ENCODE measurements at places on chromosomes 4 and X.

DNA sequence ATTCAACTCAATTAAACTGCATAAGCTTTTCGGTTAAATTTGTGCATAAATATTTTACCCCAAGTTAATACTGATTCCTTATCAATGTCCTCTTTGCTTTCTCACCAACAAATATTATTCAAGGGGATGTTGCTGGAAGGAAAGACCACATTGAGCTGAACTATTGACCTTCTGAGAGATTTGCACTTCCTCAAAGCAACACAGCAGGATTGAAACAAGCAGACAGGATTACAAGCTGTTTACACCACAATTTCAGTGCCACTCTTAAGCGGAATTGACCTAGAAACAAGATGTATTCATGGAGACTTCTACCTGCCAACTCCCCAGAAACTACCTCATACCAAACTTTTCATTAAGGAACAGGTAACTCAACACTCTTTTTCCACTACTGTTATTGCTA, 96.5 kb upstream of the DUSP21 start:
- DNase-seq, result no peak

DNA sequence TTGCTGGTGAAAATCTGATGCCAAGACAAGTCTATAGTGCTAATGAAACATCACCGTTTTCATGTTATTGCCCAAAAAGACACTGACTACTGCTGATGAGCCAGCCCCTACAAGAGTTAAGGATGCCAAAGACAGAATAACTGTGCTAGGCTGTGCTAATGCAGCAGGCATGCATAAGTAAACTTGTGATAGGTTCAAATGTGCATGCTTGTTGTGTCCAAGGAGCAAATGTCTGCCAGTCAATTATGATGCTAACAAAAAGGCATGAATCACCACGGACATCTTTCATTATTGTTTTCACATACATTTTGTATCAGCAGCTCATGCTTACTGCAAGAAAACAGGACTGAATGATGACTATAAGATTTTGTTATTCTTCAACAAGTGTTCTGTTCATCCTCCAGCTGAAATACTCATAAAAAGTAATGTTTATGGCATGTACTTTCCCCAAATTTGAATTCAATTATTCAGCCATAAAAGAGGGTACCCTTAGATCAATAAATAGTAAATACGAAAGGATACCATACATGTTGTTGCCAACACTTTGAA, 306.9 kb upstream of the ARSJ start:
- DNase-seq, result no peak

DNA sequence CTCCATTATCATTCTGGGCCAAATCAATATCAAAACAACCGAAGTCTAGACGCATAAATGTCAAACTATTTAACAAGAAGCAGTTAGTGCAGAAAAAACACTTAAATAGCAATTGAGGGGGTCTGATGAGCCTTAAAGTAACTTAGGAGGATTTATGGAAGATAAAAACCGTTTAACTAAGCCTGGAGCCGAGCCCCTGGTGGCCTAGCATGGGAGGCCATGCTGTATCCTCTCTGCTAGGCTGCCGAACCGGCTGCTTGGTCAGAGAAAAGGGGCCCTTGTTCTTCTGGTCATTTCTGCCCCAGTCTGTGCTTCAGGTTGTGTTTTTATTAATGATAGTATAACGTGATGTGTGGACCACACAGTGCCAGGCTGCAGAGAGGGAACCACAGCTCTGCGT, 72.4 kb downstream of the CPZ start:
- DNase-seq, result no peak

GRCh38 chr4:128653527-128654444, 155.7 kb upstream of the JADE1 start:
- peak; percentile 27 for DNase-seq

DNA sequence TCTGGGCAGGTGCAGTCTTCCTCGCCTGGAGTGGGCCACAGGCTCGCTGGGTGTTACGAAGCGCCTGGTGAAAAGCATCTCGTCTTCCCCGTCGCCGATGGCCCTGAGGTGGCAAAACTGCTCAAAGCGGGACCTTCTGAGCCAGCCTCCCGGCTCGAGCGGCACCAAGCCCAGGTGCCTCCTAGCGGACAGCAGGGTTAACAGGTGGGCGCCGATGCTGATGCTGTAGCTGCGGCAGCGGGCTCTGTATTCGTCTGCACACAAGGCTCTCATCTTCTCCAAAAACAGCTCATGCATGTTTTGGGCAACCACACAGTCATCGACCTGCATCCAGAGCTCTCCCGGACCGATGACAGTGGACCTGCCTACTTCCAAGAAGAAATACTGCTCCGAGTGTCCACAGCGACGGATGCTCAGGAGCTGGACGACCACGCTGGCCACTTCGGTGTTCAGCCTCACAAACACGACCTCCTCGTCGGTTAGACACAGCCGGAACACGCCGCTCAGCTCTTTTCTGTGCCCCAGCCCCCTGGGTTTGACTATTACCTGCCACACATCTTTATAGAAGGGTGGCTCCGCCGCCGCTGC, 1.2 kb downstream of the IRS4 start:
- DNase-seq, result no peak

DNA sequence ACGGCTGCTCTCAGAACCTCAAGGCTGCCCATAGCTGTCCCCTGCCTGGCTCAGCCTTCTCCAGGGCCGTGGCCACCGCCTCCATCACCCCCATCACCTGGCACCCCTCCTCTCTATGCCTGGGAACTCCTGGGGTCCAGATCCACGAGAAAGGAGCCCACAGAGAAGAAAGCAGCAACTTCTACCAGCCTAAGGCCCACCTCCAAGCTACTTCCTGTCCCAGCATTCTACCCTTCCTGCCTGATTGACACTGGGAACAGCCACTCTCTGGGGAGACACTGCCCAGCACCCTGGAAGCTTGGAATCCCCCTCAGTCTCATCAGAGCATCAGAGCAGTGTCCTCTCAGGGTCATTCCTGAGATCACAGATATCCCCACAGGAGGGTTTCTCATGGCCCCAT, 36.9 kb upstream of the PROM1 start:
- DNase-seq, result no peak

DNA sequence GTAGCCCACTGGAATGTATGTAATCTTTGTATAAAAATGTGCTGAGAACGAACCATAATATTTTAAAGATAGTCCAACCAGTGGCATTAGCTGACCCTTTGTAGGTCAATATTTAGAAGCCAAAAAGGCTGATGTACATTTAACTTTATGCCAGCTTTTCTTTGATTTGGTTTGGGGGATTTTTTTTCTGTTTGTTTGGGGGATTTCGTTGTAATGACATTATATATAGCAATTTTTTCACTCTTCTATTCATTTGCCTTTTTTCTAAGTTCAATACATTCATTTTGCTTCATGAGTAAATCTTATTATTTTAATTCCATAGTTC, 382.0 kb upstream of the NOCT start:
- no peak for DNase-seq

GRCh38 chr4:138202686-138203085, 39.5 kb downstream of the SLC7A11 start:
- no peak for DNase-seq

- no peak for DNase-seq
Measured at GRCh38 chr4:89469930-89470375, 162.4 kb upstream of the GPRIN3 start.

- peak; percentile 75 for DNase-seq
Measured at GRCh38 chrX:74421036-74421739, at the start of gene SLC16A2. Gene SLC16A2, plus strand, starts transcription at chrX:74421493. Its CDS starts 145 bp downstream, at chrX:74421638.

GRCh38 chr4:53573696-53574095, 17.6 kb downstream of the LNX1 start:
- no peak for DNase-seq

GRCh38 chrX:153642051-153642654, 4.8 kb upstream of the DUSP9 start:
- DNase-seq, result no peak

DNA sequence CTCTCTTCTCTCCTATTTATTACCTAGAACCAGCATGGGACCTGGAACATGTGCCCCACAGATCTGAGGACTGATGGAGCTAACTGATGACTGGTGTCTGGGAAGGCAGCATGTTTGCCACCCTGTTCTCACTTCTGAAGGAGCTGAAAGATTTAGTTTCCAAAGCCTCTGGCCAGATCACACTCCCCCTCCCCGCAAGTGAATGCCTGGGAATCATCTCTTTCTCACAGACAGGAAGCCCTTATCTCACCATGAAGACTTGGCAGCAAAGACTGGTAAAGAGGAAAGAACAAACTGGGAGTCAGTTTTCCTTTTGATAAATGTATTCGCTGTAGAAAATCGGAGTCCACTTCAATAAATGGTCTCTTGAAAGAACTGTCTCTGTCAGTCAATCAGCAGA, 21.0 kb upstream of the PCYT1B start:
- no peak for DNase-seq

DNA sequence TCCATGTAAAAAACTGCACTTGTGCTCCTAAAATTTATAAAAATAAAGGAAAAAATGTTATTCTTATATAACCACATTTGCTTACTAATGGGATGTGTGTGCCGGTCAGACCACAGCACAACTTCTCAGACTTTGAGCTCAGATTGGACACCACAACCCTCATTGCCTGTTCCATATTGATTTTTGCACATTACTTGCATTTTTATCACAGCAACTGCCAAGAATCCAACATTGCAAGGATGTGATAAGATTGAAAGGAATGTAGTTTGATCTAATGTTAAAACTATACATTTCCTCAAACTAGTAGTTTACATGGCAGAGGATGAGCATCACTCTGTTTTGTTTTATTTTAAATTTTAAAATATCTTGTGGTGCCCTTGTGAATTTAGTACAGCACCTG, 227.8 kb downstream of the KDR start:
- DNase-seq, result no peak

DNA sequence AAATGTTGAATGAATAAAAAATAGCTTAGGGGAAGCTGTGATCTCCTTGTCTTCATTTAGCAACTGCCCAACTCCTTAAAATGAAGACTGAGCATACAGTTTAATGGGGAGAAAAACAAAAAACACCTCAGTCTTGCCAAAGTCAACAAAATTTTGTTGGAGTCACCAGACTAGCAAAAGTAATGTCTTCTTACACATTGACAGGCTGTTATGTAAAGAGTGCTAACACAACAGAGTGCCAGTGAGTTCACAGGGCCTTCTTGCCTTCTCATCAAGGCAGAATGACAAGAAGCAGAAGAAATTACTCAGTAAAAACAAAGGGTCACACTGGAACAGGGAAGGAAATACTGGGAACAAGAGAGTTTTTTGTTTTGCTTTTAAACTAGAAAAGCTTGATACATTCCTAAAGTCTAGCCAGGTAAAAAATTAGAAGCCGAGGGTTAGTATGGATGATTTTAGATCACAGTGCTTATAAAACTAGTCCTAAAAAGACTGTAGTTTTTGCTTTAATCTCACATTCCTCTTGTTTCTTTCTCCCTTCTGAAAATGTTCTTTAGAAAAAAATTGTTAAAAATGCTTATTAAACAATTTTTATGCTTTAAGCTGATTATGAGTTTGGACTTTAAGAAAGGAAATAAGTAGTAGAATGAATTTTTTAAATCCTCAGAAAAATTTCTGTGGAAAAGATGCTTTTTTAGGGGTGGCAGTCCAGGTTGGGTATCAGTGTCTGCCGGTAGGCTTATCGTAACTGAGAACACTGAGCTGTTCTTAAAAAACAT, 38.7 kb upstream of the FRAS1 start:
- no peak for DNase-seq

GRCh38 chr4:144350706-144351105, 210.2 kb upstream of the GYPA start:
- DNase-seq, result no peak

DNA sequence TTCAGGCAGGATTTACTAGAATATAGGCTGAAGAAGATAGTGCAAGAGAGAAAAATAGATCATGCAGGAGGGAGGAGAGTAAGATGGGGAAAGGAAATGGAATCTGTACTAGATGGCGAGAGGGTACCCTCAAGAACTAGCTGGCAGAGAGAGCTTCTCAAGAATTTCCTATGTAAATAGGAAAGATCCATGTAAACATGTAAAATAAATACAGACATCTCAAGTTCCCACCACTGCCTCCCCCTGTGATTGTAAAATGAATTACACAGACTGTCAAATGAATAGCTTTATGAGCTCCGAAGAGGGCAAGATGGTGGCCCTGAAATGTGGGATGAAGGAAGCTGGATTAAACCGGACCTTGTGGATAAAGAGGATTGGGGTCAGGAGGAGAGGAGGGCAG, 178.0 kb downstream of the PALLD start:
- no peak for DNase-seq

DNA sequence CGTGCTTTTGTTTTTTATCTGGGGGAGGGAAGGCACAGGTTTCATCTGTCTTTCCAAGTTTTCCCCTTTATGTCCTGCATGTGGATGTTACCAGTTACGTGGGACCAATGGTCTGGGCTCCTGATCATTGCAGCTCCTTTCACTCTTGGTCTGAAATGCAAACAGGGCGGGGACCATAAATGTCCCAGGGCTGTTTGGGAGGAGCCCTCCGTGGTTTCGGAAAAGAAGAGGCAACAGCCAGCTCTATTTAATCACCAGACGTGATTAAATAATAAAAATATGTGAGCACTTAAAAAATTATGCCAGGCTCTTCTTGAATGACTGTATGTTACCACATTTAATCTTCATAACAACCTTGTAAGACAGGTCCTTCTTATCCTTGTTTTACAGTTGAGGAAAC, 30.8 kb upstream of the C1GALT1C1 start:
- DNase-seq, result no peak

DNA sequence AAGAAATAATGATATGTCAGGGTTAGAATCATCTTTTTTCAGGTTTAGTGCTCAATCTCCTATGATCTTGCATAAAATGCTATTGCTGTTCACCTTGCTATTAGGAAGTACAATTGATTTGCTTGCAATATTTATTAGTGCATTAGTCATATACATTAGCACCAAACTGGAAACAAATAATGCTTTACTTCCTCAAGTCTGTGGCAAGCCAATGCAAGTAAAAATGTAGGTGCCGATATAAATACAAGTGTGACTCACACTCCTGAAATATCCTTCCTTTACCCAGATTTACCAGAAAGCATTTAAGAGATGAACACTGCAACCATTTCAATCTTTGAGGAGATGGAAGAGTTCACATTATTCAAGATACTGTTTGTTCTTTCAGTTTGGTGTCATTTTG, 1487.7 kb upstream of the ADGRL3 start:
- DNase-seq, result no peak

DNA sequence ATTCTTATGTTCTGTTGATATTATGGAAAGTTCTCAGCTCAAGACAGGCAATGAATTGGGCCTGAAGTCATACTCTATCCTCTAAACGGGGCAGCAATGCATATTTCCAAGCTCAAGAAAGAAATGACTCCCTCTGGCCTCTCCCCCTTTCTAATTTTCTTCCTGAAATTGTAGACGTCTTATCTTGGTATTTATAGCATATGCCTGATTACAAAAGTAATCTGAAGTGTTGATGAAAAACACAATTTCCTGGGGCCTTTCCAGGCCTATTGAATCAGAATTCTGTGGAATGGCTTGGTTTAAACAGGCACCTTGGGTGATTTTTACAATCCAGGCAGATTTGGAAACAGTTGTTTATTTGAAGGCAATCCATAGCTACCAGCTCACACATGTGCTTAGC, 21.4 kb upstream of the PGRMC2 start:
- no peak for DNase-seq

GRCh38 chr4:159240687-159241086, 137.8 kb downstream of the RAPGEF2 start:
- no peak for DNase-seq

DNA sequence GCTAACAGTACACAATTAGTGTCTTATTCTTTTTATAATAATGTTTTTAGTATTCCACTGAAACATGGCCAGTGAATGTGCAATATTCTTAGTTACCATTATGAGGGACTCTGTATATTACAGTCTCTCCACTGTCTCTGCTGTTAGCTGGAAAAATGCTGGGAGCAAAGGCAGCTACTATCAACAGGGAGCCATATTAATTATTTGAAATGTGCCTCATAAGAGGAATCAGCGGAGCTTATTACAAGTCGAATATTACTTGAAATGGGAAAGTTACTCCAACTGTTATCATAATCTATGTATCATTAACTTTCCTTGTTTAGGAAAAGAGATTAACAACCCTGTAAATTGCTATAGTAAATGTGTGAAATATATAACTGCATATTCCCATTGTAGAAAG, 612.0 kb downstream of the ADGRL3 start:
- DNase-seq, result no peak

Data from right kidney (tissue), 9 donors.